H9 (cell line): ENCODE measurements at places on chromosomes 13 and 19. TPM values are rescaled to one million over a fixed set of nuclear protein-coding genes. Genes with fewer than 3 reads are reported as not detected.

Gene GJA3
- 0.83 and 0.92 TPM in 2 replicates for total RNA-seq

DNA sequence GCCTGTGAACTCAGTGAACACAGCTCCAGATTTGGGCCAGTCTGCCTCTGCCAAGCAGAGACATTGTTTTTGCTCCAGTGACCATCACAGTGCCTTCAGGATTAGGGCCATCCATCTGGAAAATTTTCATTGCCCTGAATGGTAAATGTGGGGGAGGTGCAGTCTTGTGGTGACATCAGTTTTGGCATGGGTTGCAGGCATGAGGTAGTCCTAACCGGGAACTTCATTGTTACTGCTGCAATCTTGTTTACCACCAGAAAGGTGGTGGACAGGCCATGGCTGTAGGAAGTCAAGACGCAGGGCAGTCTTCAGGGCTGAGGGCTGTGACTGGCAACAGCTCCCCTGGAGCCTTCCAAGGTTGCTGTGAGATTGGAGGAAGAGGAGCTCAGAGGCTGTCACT is 55.2 kb downstream of the SPATA13 start:
- no peak overlapping the region for H3K4me3 ChIP-seq
- H3K4me1 ChIP-seq: peaks cover 15% of the 10 kb centered on the region; the same call in 1 of the 2 replicates
- no peak overlapping the region for H3K27ac ChIP-seq
- no peak for DNase-seq

- H3K36me3 ChIP-seq: no peaks in the 10 kb centered on the region
- H3K27me3 ChIP-seq: peaks cover 7% of the 10 kb centered on the region; the same call in 1 of the 2 replicates
- DNase-seq: no peak
- H3K4me3 ChIP-seq: no peak overlapping the region
Observed at GRCh38 chr19:55176076-55176475, 4.0 kb downstream of the SYT5 start.

Gene UBE2L5
- 0.20 TPM in 1 of 2 replicates, not detected in the other for total RNA-seq

GRCh38 chr19:23070353-23071146 is 46.3 kb upstream of the ZNF730 start:
- H3K4me1 ChIP-seq: no peaks in the 10 kb centered on the region
- no peak overlapping the region for H3K4me3 ChIP-seq
- peaks cover 21% of the 10 kb centered on the region for H3K36me3 ChIP-seq
- H3K27ac ChIP-seq: no peak overlapping the region

DNA sequence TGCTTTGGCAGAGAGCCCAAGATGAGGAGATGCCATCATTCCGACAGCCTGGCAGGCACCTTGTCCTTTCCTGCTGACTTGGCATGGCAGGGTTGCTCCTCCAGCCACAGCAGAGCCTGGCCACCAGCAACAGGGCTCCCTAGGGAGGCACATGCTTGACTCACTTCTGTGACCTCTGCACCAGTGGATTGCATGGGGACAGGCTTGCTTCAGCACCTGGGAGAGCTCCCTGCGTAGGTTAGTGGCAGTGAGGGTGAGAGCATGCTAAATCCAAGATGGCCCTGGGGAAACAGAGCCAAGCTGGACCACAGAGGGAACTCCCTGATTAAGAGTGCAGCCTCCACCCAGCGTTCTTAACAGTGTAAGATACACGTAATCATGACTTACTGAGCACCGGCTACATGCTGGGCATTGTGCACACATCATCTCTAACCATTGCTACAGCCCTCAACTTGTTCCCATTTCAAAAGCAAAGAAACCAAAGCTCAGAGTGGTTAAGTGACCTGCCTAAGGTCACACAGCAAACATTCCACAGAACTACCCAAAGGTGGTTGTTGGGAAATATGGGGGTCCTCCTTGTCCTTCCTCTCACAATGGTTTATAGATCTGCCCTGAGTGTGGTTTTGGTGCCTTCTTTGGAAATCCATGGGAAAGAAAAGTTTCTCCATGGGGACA is 116.6 kb upstream of the UQCRFS1 start:
- no peak overlapping the region for H3K4me3 ChIP-seq
- H3K27ac ChIP-seq: no peak overlapping the region
- H3K36me3 ChIP-seq: no peaks in the 10 kb centered on the region
- no peaks in the 10 kb centered on the region for H3K27me3 ChIP-seq
- DNase-seq: peak; percentile 81
